Thoracic aorta (tissue), 2 donors: ENCODE measurements at places on chromosomes 12 and 14. TPM values are rescaled to one million over a fixed set of nuclear protein-coding genes. Genes with fewer than 3 reads are reported as not detected.

GRCh38 chr12:96244826-96245225, 50.7 kb downstream of the ELK3 start:
- no peak for DNase-seq

DNA sequence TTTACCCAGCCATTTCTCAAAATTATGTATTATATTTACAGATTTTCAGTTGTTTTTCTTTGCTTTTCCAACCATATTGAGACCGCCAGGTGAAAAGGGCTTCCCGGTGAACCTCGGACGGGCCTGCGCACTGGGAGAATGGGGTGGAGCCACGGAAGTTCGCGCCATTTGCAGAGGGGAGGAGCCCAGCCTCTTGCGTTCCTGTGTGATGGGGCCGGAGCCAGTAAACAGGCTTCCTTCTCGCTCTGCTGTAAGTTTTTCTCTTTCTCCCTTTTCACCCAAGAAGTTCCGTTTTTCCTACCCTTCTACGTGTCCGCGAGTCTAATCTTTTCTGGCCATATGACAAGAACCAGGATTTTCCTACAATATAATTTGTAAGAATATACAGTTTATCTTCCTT, 1108.8 kb upstream of the SEL1L start:
- DNase-seq = no peak

Gene MUCL1
- total RNA-seq = not detected

- no peak for DNase-seq
Observed at GRCh38 chr14:101459551-101459900, 101.8 kb upstream of the DIO3 start.

Gene C12orf54
- not detected for total RNA-seq

Gene GLS2
- 0.85 TPM for total RNA-seq

- no peak for DNase-seq
Observed at GRCh38 chr14:76884853-76885276, 58.7 kb downstream of the LRRC74A start.

DNA sequence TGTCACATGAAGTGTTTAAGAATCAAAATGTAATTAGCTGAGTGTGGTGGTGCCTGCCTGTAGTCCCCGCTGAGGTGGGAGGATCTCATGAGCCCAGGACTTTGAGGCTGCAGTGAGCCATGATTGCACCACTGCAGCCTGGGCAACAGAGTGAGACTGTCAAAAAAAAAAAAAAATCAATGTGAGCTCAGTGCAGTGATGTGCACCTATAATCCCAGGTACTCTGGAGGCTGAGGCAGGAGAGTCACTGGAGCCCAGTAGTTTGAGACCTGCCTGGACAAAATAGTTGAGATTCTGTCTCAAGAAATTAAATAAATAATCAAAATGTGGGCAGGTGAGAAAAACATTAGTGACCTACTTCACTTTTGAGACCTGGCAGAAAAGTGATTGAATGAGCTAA, 140.0 kb downstream of the MON2 start:
- DNase-seq = no peak

DNA sequence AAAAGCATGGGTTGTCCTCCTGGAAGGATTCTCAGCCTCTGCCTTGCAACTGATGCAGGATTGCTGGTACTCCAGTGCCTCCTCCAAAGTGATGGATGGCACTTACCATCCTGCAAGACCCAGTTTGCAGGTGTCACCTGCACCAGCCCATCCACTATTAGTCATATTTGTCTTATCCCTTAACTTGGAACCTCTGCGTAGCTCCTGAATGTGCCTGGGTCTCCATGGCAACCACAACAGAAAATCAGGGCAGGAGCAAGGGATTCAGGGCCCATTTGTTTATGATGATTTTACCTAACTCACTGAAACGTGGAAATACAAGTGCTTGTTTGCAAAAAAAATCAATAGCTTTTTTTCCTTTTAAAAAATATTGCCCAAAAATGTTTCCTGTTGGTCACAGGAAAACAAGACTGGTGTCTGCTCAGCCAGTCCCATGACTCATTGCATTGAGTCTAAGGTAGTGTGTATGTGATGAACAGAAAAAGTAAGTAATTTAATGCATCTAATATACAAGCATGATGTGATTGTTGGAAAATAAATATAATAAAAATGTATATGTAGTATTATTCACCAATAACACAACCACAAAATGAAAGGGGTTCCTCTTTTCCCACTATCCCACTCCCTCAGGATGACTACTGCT, 1196.3 kb upstream of the TMEM132C start:
- no peak for DNase-seq

- peak; percentile 13 for DNase-seq
Observed at GRCh38 chr14:67532998-67533753, at the start of gene PLEKHH1. TSS of gene PLEKHH1 (plus strand) at chr14:67533290. CDS start at chr14:67541868, 8,578 bp downstream.

Gene CIROP
- total RNA-seq = not detected

GRCh38 chr12:30361145-30361544, 334.5 kb downstream of the IPO8 start:
- DNase-seq = no peak

Gene SLC17A8
- not detected for total RNA-seq

DNA sequence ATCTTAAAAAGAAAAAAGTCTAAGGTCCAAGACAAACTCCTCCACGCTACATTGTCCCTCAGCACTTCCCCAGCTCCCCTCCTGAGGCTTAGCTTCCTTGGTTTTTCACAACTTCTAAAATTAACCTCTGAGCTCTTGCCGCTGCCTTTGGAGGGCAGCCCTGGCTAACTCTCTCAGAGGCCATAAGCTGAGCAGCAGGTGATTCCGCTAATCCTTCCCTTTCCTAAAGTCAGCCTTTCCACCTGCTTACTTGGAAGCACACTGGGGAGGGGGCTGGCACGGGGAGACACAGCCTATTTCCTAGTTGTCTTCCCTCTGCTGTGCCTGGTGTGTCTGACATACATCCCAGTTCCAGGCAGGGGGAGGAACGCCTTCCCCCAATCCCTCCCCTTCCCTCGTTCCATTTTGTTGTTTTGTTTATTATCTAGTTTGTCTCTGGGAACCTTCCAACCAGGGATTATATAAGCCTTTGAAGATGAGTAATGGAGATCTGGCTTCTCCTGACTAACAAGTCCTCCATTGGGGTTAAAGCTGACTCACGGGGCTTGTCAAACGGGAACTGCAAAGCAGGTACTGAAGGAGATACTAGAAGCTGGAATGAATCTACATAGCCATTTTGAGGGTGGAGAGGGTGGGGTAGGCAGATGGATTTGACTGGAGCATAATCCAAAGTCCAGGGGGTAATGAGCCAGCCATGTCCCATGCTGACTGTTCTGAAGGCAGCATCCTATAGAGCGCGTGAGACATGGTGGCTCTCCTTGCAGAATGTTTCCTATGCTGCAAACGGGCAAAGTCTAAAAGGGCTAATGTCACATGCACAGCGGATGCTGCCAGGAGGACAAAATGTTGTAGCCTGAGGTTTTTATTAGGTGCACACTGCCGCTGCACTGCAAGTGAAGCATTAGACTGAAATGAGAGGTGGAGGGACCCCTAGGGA, 230.8 kb downstream of the FOXN3 start:
- no peak for DNase-seq

- DNase-seq = no peak
Observed at GRCh38 chr12:91616416-91616815, 433.8 kb upstream of the DCN start.

DNA sequence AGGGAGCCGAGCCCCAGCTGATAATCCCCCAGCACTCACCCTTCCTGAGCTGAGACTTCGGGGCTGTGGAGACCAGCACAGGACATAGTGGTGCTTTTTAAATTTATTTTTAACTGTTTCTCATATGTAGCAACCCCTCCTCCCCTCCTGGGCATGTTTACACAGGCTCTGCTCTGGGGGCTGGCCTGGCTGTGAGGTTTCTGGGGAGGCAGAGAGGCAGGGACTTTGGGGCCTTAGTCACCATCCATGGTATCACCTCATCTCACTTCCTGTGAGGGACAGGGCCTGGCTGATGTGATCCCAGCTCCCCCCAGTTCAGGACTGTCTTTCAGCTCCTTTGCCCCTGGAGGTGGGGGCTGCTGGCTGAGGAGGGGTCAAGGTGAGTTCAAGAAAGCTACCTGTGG, 20.4 kb downstream of the VASH1 start:
- no peak for DNase-seq

Gene ACRBP
- 9.1 TPM for total RNA-seq

Gene PCED1B
- total RNA-seq = 12.3 TPM

Gene FOXG1
- total RNA-seq = not detected

- DNase-seq = no peak
Observed at GRCh38 chr12:60947533-60947932, 1312.7 kb upstream of the USP15 start.

DNA sequence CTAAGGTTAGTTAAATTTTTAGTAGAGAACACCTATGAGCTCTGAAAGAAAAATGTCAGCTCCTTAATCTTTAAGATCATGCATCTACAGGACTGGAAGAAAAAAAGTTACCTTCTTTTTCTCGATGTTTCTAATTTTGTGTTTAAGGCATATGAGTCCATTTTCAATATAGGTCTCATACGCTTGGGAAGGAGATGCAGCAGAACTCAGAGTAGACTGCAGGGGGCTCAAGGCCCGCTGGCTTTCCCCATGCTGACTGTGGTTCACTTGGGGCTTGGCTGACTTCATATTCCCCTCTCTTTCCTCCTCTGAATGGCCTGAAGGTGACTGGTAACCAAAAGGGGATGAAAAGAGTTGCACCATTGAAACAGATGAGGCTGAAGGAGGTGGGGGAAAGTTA, 1.5 kb downstream of the CAPRIN2 start:
- DNase-seq = no peak

DNA sequence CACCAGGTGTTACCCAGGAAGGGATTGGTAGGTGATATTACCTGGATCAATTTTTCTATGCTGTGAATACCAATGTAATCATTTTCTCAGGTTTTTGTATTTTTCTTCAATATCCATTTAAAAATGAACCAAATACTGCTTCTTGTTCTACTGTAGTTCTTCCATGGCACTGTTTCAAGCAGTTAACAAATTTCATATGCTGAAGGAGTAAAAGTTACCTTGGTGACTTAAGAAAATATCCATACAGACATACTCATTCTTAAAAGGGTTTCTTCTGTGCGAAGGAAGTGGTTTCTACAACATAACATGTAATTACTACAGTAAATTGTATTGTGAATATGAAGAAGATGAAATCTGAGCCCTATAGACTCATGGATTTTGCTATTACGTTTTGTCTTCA, 222.5 kb downstream of the TMEM117 start:
- no peak for DNase-seq

GRCh38 chr12:57881475-57881874, 34.9 kb upstream of the CTDSP2 start:
- no peak for DNase-seq

Gene C12orf50
- total RNA-seq = not detected

DNA sequence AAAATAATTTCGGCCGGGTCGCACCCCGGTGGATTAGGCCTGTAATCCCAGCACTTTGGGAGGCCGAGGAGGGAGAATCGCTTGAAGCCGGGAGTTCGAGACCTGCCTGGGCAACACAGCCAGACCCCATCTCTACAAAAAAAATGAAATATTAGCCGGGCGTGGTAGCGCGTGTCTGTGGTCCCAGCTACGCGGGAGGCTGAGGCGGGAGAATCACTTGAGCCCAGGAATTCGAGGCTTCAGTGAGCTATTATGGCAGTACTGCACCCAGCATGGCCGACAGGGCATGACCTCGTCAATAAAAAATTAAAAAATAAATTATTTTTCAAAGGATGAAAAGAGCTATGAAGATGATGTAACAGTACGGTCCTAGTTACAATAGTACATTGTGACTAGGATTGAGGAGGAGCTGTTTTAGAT, 523 bp downstream of the GTF2H3 start:
- DNase-seq = no peak

- DNase-seq = no peak
Observed at GRCh38 chr12:103944964-103945363, 14.8 kb downstream of the HSP90B1 start.

GRCh38 chr14:100850841-100851585, 25.1 kb downstream of the MEG3 start:
- DNase-seq = no peak

DNA sequence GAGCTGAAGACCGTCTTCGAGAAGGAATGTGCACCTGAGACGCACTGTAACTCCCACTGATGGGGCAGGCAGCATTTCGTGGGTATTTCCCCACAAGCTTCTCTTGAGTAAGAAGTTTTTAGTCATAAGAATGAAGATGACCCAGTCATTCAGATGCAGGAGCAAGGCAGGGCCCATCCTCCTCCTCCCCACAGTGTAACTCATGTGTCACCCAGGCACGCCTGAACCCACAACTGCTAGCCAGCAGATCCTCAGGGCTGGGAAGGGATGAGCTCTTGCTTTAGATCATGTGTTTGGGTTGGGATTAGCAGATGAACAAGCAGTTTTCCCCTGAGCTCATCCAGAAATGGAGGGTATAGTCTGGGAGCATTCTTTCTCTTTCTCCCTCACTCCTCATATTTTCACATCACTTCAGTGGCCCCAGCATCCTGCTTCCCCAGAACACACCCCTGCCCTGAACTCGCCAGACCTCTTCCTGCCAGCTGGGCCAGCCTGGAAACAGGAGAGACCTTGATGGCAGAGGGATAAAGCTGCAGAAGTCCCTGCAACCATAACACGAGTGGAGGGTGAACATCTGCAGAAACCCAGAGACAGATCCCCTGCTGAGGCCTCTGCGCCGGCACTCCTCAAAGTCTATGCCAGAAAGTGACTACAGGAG, 73.3 kb downstream of the B4GALNT3 start:
- no peak for DNase-seq

Gene CHMP4A
- 58.3 TPM for total RNA-seq

Gene AICDA
- not detected for total RNA-seq

Gene B4GALNT3
- 16.8 TPM for total RNA-seq

GRCh38 chr14:94291906-94292525, 1.1 kb downstream of the SERPINA10 start:
- DNase-seq = no peak

- no peak for DNase-seq
Observed at GRCh38 chr14:104734991-104735779, 11.2 kb downstream of the ADSS1 start.

Gene TRAFD1
- 43.7 TPM for total RNA-seq

DNA sequence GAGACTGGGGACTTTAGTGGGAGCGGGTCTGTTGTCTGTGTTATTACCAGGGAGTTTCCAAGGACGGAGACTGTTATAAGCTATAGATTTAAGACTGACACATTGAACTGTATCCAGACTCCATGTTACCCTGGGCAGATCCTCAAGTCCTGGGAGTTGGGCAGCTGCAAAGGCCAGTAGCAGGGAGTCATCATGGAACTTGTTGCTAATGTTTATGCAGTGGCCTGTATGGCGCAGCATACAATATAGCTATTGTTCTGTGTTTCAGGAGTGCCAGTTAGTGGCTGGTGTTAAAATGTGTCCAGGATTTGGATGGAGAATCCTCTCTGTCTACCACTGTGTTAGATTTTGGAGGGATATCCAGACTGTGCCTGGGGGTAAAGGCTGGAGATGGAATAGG, 31.7 kb downstream of the SMOC1 start:
- no peak for DNase-seq

GRCh38 chr12:114982760-114983159, 298.8 kb upstream of the TBX3 start:
- no peak for DNase-seq

GRCh38 chr12:79524507-79525148, 166.1 kb downstream of the PAWR start:
- DNase-seq = no peak

DNA sequence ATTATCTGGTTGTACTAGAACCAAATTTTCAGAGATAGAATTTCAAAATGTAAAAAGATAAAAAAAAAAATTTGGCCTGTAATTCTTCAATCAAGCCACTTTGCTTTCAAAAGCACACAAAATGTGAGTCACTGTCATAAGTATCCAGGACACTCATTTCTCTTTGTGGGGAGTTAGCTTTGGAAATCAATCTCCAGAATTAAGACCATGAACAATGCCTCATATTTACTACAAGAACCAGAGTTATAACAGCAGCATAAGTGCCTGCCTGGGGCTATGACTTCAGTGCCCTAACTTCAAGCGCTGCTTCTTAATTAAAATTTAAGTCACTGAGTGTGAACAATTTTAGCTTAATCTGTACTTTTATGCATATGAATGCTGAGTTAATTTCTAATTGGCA, 162.1 kb downstream of the C12orf42 start:
- no peak for DNase-seq
